Right renal pelvis (tissue), 4 donors: ENCODE measurements at places on chromosomes 5 and 9. TPM values are rescaled to one million over a fixed set of nuclear protein-coding genes. Genes with fewer than 3 reads are reported as not detected.

TMEM171 gene
- polyA plus RNA-seq = 5.9 TPM

WDR31 gene
- polyA plus RNA-seq = 7.3 TPM

DNA sequence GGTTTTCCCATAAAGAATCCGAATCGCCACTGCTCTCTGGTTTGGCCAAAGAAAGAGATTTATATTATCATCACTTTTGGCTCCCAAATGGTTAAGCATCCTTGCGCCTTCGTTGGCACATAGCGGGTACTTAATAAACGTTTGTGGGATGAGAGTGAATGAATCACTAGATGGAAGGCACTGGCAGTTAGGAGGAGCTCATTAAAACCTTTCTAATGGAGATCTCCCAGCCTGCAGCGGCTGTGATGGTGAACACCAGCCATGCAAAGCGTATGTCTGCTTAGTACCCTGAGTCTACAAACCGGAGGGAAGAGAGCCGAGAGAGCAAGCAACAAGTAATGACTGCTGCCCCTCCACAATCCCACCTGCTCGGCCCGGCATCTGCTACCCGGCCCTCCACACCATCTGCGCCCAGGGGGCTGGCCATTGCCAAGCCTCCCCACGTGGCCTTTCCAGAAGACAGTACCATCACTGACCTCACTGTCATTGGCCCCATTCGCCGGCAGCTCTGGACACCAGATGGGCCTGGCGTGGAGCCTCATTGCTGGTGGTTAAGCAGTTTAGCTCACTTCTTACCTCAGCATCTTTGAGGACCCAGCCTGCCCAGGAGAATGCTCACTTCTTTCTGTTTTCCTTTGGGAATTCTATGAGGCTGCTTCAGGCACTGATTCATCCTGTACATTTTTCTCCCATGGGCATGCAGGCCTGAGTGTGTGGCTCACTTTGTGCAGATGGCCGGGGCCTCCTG, 39.3 kb upstream of the ANKRD33B start:
- no peak for DNase-seq

DNA sequence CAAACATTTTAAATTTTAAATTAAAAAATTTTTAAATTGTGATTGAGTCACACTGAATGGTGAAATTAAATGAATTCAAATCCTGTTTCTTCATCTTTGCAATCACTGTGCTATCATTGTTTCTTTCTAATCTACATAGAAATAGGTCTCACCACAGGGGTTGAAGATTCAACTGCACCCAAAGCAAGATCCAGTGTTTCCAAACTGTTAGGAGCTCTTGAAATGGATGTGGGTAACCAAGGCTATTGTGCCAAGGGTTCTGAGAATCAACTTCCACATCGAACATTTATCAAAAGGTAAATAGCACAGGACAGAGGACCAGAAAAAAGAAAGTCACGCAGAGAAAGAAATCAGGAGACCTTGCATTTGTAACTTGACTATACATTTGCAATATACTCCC, 172.6 kb upstream of the RASEF start:
- DNase-seq = no peak

DNA sequence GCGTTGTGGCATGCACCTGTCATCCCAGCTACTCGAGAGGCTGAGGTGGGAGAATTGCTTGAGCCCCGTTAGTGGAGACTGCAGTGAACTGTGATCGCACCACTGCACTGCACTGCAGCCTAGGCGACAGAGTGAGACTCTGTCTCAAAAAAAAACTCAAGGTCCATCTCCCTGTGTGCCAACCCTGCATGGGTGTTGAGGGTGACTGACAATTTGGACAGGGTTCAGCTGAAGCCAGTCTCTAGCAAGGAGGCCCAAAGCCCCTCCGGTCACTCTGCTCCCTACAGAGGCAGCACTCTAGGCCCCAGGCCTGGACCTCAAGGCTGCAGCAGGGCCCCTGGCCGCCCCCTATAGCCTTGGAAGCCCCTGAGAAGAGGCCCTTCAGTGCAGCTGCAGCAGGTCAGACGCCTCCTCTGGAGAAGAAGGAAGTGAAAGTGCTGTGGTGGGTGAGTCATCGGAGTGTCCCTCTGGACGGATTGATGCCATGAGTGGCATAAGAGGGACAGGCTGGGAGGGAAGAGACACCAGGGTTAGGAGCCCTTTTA, 39.2 kb upstream of the NEK6 start:
- no peak for DNase-seq

DNA sequence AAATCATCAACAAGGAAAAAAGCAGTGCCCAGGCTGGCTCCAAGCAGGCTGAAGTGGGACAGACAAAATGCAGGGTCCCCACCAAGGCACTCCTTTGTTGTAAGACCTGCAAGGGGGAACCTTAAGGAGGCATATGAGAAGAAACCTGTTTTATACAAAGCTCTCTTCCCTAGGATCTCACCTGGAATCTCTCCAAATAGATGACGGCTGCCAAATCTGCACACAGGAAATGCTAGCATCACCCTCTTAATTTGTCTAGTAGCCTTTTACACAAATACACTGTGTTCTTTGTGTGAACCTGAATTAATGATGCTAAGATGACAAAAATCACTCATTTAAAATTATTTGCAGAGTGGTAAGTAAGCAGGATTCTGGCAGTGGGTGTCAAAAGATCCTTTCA, 280.2 kb downstream of the SPOCK1 start:
- DNase-seq = no peak

DNA sequence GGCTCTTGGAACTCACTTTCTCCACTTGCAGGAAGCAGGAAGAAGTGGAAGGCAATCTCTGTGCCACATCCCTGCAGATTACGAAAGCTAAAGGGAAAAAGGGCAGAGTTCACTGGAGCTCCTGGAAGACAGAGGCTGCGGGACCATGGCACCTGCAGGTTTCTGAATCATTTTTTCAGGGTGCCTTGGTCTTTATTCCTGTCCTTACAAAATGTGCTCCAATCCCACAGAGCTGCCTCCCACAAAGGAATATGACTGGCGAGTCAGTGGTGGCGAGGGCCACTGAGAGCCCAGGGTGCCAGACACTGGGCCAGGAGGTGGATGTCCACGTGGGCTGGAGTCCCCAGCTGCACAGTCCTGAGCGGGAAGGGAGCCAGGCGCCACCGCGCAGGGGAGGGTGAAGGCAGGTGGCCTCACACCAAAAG, 183.0 kb downstream of the FANCC start:
- no peak for DNase-seq

CORO2A gene
- polyA plus RNA-seq = 1.9 TPM

SPACA9 gene
- 8.7 TPM for polyA plus RNA-seq

GRCh38 chr5:40915341-40915926, 6.1 kb downstream of the C7 start:
- no peak for DNase-seq

KLF9 gene
- polyA plus RNA-seq = 10.6 TPM
